Osteocyte (in vitro differentiated cells): ENCODE measurements at places on chromosomes 11 and 22. TPM values are rescaled to one million over a fixed set of nuclear protein-coding genes. Genes with fewer than 3 reads are reported as not detected.

GRCh38 chr22:24170188-24170587, 11.1 kb upstream of the SUSD2 start:
- no peak for DNase-seq

GRCh38 chr22:49791682-49792081, 36.0 kb downstream of the BRD1 start:
- DNase-seq: no peak

GRCh38 chr22:30424534-30425326, 838 bp upstream of the MTFP1 start:
- DNase-seq: no peak

DNA sequence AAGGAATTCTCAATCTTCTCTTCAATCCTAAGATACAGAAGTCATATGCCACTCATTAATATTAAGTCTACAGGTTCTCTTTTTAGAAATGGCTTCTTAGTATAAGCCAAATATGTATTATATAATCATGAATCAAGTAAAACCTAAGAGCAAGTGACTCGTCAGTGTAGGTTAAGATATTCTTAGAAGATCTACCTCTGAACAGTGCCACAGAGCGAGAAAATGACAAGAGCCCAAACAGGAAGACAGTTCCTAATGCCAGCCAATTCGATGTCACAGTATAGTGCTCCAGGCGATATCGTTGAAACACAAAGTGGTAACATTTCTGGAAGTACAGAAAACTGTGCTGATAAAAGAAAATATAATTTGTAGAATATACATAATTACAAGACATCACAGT, 33.3 kb downstream of the ALG9 start:
- no peak for DNase-seq

- DNase-seq: no peak
These were observed 7.5 kb upstream of the CTSD start for GRCh38 chr11:1771273-1771672.

GRCh38 chr11:114172871-114173444, 113.4 kb downstream of the ZBTB16 start:
- no peak for DNase-seq

Gene NARS2
- 11.1 and 11.6 TPM in 2 replicates for total RNA-seq
